ENCODE measurements at places on chromosomes 7 and 10.

GRCh38 chr10:95758351-95759025 lies 2.5 kb downstream of the ENTPD1 start:
- DNase-seq, result no peak

GRCh38 chr10:132867801-132868644 lies 74.3 kb downstream of the CFAP46 start:
- no peak for DNase-seq

GRCh38 chr7:98627413-98627790 lies 10.3 kb downstream of the NPTX2 start:
- no peak for DNase-seq

GRCh38 chr7:126718419-126718818 lies 534.3 kb downstream of the GRM8 start:
- DNase-seq, result no peak

GRCh38 chr7:128836729-128837348 lies 6.6 kb downstream of the FLNC start:
- DNase-seq, result no peak

- no peak for DNase-seq
These were observed 20.5 kb downstream of the ZRANB1 start for GRCh38 chr10:124962421-124962820.

- no peak for DNase-seq
These were observed 1.2 kb downstream of the CCDC6 start for GRCh38 chr10:59905066-59905730.

DNA sequence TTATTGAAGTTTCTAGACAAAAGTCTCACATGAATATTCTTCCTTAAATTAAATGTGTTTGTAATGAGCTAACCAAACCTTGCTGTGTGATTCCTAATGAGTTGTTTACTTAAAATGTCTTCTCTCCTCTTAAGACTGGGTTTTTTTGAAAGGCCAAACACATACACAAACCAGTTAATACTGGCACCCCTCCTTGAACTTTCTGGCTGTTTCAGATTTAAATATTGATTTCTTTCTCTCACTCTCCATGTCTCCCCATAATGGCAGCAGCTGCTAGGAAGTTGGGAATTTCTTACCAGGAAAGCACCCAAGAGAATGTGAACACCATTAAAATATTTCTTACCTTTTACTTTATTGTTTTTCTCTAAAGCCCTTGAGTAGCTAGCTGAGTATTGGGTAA lies 11.4 kb upstream of the PTN start:
- no peak for DNase-seq

GRCh38 chr10:2943932-2944614 lies 123.3 kb upstream of the PFKP start:
- DNase-seq, result no peak

DNA sequence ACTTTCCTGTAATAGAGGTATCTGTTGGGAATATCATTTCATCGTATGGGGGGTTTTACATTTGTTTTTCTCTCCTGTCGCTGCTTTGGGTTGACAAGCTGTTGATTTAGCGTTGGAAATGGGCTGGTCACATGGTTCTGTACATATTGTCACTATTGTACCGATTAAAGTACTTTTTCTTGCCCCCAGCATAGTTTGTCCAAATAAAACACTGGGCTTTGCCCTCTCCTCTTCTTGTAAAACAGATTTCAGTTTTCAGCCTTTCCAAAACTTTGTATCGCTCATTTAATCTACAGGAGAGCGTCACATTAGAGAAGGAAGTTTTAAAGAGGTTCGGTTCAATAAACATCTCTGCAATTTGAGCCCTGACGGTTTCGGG lies 4.0 kb downstream of the BMI1 start:
- DNase-seq, result no peak

GRCh38 chr7:13416071-13416470 lies 573.4 kb downstream of the ETV1 start:
- no peak for DNase-seq

DNA sequence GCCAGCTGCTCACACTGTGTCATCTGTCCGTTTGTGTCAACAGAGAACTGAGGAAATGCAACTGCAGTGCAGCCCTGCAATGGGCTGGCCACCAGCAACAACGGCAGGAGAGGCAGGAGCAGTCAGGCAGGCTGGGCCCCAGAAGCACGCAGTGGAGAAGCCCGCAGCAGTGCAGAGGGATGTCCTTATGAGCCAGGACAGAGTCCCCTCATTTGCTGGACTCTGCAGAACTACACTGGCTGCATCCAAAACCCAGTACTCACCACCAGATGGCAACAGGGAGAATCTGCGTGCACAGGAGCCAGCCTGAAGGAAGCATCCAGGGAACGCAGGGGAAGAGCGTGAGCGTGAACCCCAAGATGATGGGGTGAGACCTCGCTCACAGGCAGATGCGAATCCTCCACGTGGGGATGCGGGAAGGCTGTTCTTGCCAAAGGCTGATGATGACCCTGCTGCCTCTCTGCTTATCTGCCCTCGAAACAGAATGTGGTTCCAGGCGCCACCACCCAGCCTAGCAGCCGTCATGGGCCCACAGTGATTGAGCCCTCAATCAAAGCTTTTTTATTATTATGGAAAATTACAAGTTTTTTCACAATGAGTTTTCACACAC lies 232.1 kb downstream of the PTPRN2 start:
- no peak for DNase-seq

DNA sequence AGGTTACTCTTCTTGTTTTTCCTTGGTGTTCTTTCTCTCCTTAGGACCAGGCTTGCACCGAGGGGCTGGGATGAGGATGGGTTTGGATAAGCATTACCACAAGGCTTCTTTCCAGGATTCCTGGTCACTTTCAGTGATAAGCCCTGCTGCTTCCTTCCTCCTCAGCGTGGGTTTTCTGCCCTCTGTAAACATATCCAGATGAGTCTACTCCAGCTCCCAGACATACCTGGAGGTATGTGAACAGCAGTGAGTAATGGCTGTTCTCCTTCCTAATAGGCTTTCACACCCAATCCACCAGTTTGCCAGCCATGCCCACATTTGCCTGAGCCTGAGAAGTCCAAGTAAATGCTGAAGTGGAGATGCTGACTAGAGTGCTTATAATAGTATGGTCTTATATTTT lies 229.8 kb upstream of the YAE1 start:
- no peak for DNase-seq

DNA sequence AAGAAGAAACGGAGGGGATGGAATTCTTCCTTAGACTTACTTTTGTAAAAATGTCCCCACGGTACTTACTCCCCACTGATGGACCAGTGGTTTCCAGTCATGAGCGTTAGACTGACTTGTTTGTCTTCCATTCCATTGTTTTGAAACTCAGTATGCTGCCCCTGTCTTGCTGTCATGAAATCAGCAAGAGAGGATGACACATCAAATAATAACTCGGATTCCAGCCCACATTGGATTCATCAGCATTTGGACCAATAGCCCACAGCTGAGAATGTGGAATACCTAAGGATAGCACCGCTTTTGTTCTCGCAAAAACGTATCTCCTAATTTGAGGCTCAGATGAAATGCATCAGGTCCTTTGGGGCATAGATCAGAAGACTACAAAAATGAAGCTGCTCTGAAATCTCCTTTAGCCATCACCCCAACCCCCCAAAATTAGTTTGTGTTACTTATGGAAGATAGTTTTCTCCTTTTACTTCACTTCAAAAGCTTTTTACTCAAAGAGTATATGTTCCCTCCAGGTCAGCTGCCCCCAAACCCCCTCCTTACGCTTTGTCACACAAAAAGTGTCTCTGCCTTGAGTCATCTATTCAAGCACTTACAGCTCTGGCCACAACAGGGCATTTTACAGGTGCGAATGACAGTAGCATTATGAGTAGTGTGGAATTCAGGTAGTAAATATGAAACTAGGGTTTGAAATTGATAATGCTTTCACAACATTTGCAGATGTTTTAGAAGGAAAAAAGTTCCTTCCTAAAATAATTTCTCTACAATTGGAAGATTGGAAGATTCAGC lies 158.7 kb upstream of the LANCL2 start:
- DNase-seq, result no peak

- no peak for DNase-seq
These were observed 31.6 kb downstream of the VIPR2 start for GRCh38 chr7:159113056-159113455.

Data from fibroblast of skin of left biceps (primary cell).